ENCODE measurements at places on chromosomes 7 and 10.

DNA sequence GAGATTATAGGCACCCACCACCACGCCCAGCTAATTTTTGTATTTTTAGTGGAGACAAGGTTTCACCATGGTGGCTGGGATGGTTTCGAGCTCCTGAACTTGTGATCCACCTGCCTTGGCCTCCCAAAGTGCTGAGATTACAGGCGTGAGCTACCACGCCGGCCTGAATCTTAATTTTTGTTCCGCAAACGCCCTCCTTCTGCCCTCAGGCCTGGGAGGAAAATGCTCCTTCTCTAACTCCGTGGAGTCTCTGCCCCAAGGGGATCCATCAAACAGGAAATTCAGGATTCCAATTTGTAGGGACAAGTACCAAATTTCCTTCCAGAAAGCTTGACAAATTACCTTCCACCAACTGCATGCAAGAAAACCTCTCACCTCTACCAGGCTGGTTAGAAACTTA is 43.2 kb downstream of the RBAK start:
- DNase-seq, result no peak

DNA sequence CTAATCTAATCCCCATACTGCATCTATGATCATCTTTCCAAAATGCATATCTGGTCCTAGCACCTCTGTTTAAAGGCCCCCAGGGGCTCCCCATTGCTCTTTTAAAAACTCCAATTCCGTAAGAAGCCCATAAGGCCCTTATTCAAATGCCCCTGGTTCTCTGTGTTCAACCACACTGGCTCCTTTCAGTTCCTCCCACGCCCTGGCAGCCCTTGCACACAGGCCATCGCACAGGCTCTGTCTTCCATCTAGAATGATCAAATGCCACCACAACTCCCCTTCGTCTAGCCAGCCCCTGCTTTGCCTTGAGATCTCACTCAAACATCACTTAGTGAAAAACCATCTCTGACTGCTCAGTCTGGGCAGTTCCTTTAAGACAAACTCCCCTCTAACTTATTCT is 112.9 kb upstream of the LYZL2 start:
- no peak for DNase-seq

GRCh38 chr10:127125331-127125730 is 71.1 kb downstream of the INSYN2A start:
- DNase-seq, result no peak

DNA sequence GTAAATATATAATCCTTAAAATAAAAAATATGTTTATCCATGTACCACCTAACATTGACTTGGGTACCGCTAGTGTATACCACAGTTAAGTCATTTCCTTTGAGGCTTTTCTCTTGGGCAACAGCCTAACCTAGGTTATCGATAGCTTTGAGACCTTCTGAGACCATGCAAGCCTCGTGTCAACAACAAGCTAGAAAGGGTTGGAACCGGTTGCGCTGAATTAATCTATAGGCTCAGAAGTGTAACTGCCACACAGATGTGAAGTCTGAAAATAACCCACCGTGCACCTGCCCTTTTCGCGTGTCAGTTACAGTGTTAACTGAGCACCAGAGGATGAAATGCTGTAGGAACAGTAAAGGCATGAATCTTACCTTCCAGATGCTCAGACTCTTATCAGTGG is 59.8 kb downstream of the ARID5B start:
- DNase-seq, result no peak

DNA sequence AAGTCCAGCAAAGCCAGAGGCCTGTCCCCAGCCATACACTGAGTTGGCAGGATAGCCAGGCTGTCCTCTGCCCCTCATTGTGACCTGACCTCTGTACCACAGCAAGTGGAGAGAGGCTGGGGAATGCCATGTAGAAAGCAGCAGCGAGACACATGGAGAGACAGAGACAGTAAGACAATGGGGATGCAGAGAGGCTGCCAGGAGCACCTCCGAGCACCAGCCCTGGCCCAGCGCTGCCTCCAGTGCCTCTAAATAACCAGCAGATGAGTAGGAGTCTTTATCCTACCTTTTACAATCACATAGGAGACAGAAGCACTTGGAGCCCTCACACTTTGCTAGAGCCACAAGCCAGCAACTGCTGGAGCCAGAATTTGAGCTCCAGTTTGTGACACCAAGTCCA is 8.1 kb downstream of the GDF2 start:
- no peak for DNase-seq

Data from iPS-NIHi11 (cell line).